ENCODE measurements at places on chromosomes 12 and 14.

GRCh38 chr12:59122784-59123183 is 202.5 kb upstream of the LRIG3 start:
- DNase-seq = no peak

DNA sequence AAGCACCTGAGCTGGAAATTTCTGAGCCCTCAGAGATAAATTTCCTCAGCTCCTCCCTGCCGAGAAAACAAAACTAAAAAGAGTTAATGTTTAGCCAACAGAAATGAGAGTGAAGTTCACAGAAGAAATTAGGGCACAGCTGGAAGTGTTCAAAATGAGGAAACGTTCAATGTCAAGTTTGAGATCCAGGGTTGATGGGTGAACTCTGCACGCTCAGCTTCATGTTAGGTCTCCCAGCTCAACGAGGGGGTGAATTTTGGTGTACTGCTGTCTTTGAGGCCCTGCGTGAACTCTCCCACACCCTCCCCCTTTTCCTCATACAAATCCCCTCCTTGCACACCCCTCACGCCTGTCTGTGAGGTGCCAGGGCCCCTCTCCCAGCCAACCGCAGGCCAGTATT is 13.3 kb upstream of the OAS3 start:
- DNase-seq = no peak

DNA sequence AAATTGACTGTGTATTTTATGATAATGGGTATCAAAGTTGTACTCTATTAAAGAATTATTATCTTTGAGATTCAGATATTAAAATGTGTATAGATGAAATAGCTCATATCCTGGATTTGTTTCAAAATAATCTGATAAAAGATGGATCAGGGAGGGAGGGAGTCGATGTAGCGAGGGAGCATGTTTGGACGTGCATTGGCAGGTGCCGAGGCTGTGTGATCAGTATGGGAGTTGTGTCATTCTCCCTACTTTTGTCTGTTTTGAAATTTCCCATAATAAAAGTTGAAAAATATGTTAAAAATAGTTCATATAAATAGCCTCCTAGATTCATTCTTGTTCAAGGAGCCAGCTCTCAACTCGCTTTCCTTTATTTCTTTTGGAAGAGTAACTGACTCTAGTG is 171.6 kb upstream of the HIF1A start:
- no peak for DNase-seq

- DNase-seq = no peak
These were observed 42.3 kb downstream of the GNS start for GRCh38 chr12:64716839-64717455.

- no peak for DNase-seq
These were observed 10.5 kb downstream of the NTF3 start for GRCh38 chr12:5442251-5443006.
